ENCODE measurements at places on chromosomes 3 and 15. TPM values are rescaled to one million over a fixed set of nuclear protein-coding genes. Genes with fewer than 3 reads are reported as not detected.

MYLK gene
- 15.4 TPM for polyA plus RNA-seq

RARB gene
- 17.0 TPM for polyA plus RNA-seq

SPINK8 gene
- not detected for polyA plus RNA-seq

FBXW12 gene
- polyA plus RNA-seq = 0.29 TPM

- DNase-seq = no peak
These were observed 194.1 kb upstream of the ZBTB20 start for GRCh38 chr3:115341208-115341607.

GRCh38 chr3:67048067-67048714 is 50.1 kb downstream of the KBTBD8 start:
- DNase-seq = no peak

DNA sequence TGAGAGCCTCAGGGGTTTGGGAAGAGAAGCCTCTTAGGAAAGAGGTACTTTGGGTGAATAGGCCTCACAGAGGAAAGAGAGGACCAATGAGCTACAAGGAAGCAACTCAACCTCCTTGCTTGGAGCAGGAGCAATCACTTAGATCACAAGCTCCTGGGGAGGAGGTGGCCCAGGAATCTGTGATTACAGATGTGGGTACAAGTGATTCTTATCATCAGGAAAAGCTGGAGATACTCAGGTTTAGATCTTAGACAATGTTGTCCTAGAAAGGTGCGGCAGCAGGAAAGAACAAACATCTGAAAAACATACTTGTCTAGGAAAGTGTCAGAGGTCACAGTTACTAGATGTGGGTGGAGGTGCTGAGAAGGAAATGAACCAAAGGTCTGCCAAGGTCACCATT is 8.2 kb downstream of the PARP16 start:
- DNase-seq = no peak

- no peak for DNase-seq
These were observed 351.3 kb downstream of the FOXP1 start for GRCh38 chr3:71232175-71232679.

DNA sequence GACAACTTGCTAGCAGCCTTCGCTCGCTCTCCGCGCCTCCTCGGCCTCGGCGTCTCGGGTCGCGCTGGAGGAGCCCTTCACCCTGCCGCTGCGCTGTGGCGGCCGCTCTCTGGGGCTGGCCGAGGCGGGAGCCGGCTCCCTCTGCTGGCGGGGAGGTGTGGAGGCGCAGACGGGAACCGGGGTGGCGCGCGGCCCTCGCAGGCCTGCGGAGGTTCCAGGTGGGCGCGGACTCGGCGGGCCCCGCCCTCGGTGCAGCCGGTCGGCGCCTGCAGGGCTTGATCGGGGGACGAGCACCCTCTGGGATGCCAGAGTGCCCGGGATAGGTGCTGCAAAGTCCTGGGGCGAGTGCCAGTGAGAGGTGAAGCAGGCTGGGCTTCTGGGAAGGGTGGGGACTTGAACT is 989.9 kb downstream of the ROBO2 start:
- DNase-seq = no peak

- DNase-seq = no peak
These were observed 77.0 kb upstream of the IL12A start for GRCh38 chr3:159911664-159912037.

GRCh38 chr3:58000306-58001085 is 7.7 kb upstream of the FLNB start:
- DNase-seq = no peak

DNA sequence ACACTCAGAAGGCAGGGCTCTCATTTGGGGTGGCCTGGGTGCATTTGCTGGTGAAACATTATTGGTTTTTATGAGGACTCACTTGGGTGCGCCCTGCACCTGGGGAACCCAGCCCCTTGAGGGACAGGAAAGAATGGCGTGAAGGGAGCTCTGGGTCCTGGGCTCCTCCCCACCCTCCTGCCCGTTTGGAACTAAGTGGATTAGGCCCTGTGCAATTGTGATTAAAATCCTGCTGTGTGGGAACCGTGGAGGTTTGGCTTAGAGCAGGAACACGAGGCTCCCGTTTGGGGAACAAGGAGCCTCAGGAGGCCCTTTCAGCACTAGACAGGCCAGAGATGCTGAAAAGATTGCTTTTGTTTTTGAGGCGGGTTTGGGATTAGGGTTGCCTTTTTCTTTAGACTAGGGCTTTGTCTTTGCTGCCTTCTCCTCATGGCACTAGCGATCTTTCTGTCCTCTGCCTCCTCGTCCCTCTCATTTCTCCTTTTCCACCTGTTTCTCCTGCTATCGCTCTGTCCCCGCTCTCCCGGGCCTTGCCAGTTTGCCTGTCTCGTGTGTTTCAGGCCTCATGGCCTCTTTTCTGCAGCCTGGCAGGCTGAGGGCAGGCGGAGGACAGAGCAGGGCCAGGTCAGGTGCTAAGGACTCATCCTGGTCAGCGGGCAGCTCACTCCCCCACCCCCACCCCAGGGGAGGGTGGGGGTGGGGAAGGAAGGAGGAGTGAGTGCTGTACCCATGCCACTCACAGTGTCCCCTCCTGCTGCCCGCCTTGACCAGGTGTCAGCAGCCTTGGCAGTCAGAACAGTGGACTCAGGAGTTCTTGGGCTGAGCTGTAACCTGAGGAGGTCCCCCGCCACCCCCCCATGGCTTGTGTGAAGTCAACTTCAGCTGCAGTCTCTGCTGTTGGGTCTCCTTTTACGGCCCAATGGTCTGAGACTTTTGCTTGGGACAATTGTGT is 8.6 kb downstream of the MAPKAPK3 start:
- DNase-seq = no peak

DNA sequence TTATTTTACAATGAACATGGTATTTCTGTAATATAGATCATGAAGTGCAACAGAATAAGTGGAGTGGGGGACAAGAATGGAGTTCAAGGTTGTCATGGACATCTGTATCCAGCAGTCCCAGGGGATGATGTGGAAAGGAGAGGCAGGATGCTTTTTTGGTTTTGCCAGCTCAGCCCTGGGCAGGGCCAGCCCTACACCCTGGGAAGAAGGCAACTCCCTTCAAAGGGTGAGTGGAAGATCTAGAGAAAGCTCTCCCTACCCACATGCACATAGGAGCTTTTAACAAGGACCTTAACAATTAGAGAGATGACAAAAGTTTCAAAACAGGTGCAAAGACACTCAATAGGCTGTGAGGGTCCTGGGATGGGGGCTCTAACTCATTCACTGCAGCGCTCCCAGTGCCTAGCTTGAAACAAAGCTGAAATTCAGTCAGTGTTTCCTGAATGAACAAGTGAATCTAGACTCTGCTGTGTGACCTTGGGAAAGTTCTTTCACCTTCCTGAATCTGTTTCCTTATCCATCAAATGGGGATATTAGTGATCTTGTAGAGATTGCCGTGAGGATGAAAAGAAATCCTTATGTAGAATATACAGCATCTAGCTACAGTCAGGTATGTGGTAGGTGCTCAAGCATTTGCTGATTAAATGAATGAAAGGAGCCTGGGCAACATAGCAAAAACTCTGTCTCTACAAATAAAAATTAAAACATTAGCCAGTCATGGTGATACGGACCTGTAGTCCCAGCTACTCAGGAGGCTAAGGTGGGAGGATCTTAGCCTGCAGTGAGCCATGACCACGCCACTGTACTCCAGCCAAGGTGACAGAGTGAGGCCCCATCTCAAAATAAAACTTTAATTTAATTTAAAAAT is 14.3 kb downstream of the BHLHE40 start:
- DNase-seq = no peak

Measured in muscle of arm (tissue), 14 donors.